ENCODE measurements at places on chromosomes 6 and 20. TPM values are rescaled to one million over a fixed set of nuclear protein-coding genes. Genes with fewer than 3 reads are reported as not detected.

DDO gene
- total RNA-seq, result not detected

RAD21L1 gene
- total RNA-seq, result 0.17 TPM

SEMG2 gene
- not detected for total RNA-seq

BPIFB2 gene
- 0.15 TPM for total RNA-seq

HLA-DOB gene
- total RNA-seq, result 0.64 TPM

RSPO3 gene
- total RNA-seq, result not detected

WFDC2 gene
- 1.1 TPM for total RNA-seq

PPP1R11 gene
- 29.3 TPM for total RNA-seq

- no peak for DNase-seq
Observed at GRCh38 chr6:111711476-111711875, 105.8 kb upstream of the TRAF3IP2 start.

- DNase-seq, result no peak
Observed at GRCh38 chr6:134590449-134590848, 272.5 kb upstream of the SGK1 start.

GRCh38 chr20:42678895-42679294 lies 510.8 kb downstream of the PTPRT start:
- no peak for DNase-seq

DNA sequence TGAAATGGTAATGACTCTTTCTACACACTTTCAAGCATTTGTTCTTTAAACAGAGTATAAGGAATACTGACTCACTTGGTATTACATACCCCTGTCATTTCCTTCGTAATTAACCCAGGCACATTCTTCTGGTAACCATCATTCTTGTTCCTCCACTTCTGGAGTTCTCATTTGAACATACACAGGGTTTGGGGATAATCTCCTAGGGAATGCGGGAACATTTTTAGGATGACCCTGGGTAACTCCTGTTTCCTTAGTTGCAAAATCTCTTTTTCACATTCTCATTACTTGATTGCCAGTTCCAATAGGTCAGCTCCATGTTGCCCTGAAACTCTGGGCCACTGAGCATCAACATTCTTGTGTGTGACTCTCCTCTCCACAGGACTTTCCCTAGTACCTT lies 51.5 kb upstream of the E2F3 start:
- DNase-seq, result no peak

- DNase-seq, result no peak
Observed at GRCh38 chr6:83273596-83273995, 80.4 kb downstream of the RWDD2A start.

DNA sequence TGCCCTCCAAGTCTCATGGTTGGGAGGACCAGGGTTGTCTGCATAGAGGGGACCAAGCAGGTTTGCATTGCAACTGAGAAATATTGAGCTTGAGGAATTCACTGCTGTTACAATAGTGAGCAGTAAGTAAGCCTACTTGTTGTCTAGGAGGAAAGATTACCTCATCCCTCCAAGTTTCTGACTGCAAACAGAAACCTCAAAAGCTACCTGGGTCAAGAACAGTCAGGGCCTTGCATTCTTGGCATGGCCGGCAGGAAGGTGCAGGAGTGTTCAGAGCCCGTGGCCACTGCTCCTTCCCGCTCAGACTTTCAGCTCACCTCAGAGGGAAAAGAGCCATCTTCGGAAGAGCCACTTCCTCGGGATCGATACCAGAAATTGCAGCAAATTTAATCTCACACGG lies 46.0 kb upstream of the DOK5 start:
- no peak for DNase-seq

DNA sequence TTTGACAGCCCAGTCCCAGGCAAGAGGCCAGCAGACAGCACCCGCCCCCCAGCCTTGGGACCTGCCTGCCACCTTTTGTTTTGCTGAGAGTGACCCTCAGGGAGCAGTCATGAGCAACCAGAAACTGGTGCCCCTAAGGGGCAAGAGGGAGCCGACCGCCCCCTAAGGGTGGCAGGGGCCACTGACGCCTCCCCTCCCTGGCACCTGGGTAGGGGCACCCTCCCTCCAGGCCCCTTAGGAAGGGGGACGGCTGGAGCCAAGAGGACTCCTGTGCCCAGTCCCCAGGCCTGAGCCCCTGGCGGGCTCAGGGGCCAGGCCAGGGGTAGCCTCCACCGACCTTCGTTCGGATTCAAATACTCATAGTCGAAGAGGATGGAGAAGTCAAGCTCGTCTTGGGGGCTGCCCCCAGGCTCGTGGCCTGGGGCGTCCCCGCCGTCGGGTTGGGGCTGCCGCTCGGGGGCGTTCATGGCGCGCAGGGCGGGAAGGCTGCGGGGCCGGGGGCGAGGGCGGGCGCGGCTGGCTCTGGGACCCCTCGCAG lies 417 bp downstream of the NFATC2 start:
- no peak for DNase-seq

DNA sequence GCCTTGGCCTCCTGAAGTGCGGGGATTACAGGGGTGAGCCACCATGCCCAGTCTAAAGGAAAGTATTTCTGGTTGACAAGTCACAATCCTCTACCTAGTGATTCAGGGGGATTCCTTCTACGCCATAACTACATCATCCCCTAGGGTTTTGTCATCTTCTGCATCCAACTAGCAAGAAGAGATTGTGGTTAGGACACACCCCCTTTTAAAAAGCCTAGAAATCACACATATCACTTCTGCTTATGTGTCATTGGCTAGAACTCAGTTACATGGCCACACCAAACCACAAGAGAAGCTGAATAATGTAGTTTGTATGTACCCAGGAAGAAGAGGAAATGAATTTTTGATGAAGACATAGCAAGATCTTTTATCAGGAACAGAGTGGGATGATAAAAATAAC lies 14.7 kb upstream of the CHD6 start:
- no peak for DNase-seq

- DNase-seq, result no peak
Observed at GRCh38 chr20:55882910-55883309, 122.4 kb downstream of the CBLN4 start.

DNA sequence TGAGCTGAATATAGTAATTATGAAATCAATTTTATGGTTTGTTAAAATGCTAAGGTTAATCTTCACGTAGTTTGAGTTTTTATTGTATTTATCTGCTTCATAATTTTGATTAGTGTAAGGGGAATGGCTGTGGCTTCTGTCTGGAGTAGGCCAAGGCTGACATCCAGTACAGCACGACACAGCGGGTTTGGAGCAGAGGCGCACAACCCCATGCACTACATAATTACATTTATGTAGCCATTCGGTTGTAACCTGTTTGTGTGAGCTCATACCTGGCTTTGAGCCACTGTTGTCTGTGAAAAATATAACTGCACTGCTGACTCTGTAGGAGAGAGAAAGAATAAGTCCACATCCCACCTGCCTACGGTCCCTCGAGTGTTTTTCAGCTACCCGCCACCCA lies 615.5 kb downstream of the EYS start:
- no peak for DNase-seq

GRCh38 chr6:44655412-44656342 lies 268.2 kb downstream of the CDC5L start:
- peak; percentile 23 for DNase-seq

DNA sequence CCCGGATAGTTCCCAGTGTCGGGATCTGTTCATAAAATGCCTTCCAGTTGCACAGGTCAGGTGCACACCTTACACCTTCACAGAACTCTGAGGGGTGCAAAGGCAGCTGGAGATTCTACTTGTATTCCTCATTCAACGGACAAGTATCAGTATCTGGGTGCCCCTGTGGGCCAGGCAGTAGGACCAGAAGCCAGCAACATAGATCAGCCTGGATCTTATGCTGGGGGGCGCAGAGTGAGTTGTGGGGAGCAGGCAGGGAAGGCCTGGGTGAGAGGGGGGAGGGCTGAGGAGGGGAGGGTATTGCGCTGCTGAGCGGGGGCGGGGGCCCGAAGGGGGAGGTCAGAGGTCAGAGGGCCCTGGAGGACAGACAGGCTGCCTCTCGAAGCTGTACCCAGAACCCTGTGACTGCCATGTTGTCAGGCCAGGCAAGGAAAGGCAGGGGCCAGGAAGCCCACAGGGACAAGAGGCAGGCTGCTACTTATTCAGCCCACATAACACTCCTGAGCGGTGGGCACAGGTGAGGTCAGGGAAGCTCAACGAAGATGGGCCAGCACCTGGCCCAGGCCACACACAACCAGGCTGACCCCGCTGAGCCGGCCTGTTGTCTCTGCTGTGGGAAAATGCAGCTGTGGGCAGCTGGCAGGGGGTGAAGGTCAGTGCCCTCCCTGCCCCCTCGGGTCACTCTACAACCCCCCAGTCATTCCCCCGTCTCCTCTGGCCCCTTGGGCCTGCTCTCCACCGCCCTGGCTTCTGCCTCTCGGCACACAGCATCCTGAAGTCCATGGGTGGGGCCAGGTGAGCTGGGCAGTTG lies 1.1 kb downstream of the OPRL1 start:
- DNase-seq, result no peak

DNA sequence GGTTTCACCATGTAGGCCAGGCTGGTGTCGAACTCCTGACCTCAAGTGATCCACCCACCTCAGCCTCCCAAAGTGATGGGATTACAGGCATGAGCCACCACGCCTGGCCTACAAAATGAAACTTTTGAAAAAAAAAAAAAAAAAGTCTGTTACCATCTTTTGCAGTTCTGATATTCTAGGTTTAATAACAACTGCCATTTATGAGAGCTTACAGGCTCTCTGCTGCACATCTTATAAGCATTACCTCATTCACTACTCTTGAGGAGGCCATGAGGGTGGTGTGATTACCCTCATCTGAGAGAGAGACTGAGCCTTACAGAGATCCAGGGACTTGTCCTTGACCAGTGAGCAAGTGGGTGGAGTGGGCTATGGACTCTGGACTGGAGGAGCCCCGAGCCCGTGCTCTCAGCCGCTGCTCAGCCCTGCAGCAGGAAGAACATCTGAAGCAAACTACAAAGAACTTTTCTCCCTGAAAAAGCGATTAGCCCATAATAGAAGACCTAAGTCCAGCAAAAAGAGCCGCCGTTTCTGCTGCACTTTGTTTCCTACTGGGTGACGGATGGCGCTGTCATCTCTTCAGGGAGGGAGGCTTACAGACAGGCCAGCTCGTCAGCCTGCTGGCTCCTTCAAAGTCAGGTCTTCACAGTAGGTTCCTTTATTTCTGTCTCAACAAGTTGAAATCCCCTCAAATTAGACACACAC lies 119.8 kb upstream of the AKAP12 start:
- DNase-seq, result peak; percentile 43
